ENCODE measurements at places on chromosomes 16 and 17. TPM values are rescaled to one million over a fixed set of nuclear protein-coding genes. Genes with fewer than 3 reads are reported as not detected.

GRCh38 chr16:56298116-56298515 is 106.8 kb downstream of the GNAO1 start:
- DNase-seq, result no peak

DNA sequence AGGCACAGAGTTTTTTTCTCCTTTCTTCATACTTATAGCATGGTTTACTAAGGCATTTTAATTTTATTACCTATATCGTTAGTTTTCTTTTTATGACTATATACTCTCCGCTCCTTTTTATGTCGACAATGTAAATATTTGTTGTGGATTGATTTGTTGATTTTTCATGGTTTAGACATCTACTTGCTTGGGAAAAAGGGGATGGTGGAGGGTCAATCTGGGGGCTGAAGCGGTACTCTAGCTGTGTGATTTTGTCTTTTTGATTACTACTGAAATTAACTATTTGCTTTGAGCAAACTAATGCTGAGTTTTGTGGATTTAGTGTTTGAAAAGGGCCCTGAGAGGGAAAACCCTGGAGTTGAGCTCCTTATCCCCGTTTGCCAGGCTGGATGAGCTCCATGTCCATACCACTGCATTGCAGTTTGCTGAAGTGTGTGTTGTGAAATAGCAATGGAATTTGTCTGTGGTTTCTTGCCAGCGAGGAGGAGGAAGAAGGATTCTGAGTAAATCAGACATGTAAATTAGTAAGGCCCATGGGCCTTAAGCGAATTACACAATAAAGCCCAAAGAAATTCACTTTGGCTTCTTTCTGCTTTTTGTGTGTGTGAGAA is 72.0 kb downstream of the FTO start:
- DNase-seq, result peak; percentile 42

DNA sequence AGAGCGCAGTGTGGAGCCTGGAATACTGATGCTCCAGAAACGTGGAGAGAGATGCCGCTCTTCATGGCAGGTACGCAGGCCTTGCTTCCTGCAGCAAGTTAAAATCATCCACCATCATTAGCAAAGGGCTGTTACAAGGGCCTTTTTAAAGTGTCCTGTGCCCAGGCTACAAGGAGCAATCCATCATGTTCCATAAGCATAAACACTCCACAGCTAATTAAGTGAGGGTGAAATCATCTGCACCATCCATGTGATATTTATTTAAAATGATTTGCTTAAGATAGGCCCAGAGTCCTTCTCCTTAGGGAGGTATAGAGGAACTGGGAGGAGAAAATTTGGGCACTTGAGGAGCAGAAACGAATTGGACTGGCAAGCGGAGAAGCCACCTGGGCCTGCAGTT is 372.1 kb downstream of the XYLT1 start:
- DNase-seq, result no peak

- DNase-seq, result no peak
These were observed 31.0 kb upstream of the SLC5A10 start for GRCh38 chr17:18920911-18921441.

DNA sequence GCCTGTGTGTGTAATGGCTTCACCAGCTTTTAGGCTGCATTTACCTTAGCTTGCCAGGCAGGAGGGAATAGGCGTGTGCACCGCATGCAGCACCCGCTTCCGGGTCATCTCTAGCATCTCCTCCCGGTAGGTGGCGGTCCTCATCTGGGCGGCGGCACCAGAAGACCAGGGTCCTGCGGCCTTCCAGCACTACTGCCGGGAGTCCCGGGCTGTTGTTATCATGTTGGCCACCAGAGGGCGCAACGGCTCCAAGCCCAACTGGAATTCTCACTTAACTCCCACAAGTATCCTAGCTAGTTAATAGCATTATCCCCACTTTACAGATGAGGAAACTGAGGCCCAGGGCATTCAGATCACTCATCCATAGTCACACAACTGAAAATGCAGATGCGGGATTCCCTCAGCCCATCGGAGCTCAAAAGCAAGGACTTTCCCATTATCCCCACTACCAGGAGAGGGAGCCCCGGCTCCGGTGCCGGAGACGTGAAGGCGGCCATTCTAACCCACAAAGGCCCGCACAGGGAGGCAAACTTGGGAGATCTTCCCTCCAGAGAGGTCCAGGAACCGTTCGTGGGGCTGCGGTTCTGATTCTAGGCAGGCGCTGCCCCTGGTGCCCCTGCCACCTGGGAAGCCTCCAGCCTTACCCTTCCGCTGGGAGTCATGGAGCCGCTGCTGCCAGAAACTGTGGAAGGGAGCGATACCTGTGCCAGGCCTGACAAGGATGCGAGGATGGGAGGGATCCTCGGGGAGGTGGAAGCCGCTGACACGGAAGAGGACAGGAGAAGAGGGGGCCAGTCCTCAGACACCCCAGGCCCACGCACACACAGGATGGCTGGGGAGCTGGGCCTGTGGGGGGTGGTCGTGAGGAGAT is 23.9 kb downstream of the LGALS9 start:
- peak; percentile 8 for DNase-seq

DNA sequence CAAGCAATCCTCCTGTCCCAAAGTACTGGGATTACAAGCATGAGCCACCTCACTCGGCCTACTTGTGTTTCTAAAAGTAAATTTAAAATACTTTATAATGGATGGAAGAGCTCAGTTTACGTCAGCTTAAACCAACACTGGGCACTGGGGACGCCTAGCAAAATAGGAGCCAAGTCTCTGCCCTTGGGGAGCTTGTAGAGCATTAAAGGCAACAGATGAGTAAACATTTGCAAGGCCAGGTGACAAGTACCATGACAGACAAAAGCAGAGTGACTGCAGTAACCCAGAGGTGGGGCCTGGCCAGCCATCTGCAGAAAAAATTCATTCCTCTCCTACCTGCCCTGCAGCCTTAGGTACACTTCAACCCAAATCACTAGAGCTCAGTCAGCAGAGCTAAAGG is 12.1 kb upstream of the NLK start:
- no peak for DNase-seq

GRCh38 chr17:67672592-67673335 is 45.0 kb upstream of the NOL11 start:
- DNase-seq, result no peak

DNA sequence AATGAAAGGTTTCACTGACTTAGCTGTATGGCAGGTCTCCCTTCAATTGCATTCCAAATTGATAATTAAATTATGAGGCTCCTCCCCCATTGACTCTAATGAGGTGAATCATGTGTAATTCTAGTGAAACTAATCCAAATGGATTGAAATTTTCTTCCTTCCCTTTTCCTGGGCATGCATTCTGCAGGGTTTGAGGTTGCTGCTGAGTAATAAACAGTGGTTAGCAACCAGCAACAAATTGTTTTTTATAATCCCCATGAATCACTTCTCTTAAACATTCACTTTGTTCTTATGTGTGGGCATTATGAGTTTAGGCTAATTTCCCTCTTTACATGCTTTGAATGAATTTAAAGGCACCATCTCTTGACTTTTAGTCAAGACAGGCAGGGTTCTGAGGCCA is 43.4 kb downstream of the MYOCD start:
- DNase-seq, result no peak

GRCh38 chr17:77873500-77874302 is 84.8 kb upstream of the TNRC6C start:
- DNase-seq, result no peak

TAC4 gene
- not detected for total RNA-seq

DNA sequence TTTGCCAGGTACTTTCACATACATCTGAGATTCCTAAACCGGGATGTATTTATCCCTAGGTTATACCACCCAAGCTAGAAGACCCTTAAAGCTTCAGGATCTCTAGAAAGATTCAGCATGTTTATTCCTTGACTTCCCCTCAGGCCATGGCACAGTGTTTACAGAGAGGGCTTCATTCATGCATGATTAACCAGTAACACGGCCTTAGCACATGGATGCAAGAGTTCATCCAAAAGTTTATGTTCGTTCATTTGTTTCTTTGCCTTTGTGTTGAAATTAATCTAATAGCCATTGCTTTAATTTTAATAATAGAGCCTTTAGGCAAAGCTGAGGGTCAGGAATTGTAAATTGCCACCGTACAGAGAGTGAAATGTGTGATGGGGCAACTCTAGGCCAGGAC is 13.8 kb downstream of the PCTP start:
- DNase-seq, result no peak

DNA sequence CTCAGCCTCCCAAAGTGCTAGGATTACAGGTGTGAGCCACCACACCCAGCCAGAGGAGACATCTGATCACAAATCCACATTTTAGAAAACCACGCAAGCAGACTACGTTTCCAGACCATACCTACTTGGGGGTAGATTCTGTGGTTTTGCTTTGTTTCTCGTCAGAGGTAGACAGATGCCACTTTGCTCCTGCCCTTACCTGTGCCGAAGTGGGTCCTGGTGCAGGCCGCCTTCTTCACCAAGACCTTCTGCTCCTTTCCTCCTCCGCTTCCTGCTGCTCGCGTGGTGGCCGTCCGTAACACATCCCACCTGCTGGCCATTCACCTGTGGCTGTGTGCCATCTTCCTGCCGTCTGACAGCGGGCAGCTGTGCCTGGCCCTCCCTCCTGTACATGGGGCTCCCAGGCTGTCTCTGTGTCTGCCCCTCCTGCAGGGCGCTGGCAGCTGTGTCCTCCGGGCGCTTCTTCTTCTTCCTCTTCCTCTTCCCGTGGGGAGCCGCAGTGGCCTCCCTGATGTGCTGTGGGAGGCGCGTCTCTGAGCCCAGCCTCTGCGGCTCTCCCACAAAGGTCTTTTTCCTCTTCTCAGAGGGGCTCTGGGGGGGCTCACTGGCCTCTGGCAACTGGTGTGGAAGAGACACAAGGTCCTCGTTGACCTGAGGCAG is 21.2 kb upstream of the CYTH1 start:
- DNase-seq, result no peak

- DNase-seq, result no peak
These were observed 1.4 kb downstream of the CENPV start for GRCh38 chr17:16351831-16352230.

DNA sequence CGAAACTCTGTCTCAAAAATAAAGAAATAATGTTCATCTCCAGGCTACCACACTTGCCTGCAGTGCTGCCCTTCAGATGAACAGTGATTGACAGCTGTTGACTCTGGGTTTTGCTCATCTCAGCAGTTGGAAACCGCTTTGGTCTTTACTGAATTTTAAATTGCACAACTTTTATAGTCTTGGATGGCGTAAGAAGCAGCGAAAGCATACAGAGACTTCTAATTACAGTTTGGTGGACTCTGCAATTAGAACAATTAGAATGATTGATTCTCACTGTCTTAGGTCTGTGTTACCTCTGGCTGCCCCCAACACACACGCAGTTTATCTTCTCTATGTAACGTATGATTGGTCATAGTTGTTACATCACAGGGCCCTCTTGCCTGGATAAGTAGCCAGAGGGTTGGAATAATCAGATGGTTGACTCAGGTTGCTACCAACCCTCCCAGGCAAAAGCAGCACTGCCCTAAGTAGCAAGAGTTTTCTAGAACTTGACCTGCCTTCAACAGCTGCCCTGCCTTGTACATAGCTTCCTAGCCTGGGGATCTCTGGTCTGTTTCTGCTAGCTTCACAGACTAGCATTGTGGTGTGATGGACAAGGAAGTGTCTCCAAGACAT is 1.9 kb upstream of the NAT9 start:
- no peak for DNase-seq

GRCh38 chr17:36978810-36979564 is 30.2 kb downstream of the AATF start:
- DNase-seq, result peak; percentile 33

DNA sequence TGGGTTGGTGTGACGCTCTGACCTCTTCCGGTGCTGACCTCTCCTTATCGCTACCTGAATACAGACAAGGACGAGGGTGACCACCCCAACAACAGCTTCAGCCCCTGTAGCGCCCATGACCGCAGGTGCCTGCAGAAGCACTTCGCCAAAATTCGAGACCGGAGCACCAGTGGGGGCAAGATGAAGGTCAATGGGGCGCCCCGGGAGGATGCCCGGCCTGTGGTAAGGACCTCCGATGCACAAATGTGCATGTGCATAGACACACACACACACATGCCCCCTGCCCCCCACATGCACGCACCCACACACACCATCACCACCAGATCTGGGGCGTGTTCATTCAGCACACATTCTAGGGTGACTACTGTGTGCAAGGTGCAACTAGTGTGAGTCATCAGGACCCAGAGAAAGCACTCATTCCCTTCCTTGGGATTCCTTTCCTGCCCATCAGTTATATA is 9.7 kb downstream of the IGFBP4 start:
- no peak for DNase-seq

- no peak for DNase-seq
These were observed 129.6 kb downstream of the CMIP start for GRCh38 chr16:81574168-81574567.

RAB11FIP4 gene
- 6.7 TPM for total RNA-seq

DNA sequence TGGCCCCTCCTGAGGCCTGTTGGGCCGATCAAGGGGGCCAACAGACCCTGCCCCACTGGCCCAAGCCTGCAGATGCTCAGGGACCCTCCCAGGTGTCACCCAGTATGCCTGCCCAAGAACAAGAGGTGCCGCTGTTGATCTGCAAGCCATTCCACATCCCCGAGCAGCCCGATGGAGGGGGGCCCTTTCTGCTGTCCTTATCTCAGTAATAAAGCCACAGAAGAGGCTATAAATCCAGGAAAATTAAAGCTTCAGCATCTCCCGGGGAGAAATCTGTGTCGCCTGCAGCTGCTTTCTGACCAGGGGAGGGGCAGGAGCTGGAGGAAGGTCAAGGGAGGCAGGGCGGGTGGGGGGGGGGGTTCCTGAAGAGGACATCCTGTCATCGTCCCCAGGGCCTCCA is 11.7 kb upstream of the CACNA1H start:
- DNase-seq, result no peak

NOTUM gene
- 1.7 TPM for total RNA-seq

- no peak for DNase-seq
These were observed 14.4 kb upstream of the METRNL start for GRCh38 chr17:83064732-83065659.

DNA sequence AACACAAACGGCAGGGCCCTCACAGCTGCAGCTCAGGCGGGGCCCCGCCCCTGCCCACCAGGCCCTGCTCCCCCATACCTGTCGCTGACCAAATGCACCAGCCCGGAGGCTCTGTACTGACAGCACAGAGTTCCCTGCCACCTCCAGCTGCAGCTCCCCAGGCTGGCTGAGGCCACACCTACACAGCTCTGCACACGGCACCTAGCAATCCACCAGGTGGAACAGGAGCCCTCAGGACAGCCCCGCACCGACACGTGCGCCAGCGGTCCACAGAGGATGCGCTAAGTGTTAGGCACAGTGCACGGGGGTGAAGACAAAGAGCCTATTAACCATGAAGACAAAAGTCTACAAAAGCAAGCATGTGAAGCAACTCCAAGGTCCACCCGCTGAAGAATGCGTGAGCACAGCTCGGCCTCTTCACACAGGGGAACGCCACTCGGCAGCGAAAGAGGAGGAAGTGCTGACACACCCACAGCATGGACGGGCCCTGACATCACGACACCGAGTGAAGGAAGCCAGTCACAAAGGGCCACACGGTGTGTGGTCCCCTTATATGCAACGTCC is 5.4 kb downstream of the ZCCHC14 start:
- no peak for DNase-seq
